NCI-H345 (cell line): ENCODE measurements at places on chromosomes 12 and 14.

DNA sequence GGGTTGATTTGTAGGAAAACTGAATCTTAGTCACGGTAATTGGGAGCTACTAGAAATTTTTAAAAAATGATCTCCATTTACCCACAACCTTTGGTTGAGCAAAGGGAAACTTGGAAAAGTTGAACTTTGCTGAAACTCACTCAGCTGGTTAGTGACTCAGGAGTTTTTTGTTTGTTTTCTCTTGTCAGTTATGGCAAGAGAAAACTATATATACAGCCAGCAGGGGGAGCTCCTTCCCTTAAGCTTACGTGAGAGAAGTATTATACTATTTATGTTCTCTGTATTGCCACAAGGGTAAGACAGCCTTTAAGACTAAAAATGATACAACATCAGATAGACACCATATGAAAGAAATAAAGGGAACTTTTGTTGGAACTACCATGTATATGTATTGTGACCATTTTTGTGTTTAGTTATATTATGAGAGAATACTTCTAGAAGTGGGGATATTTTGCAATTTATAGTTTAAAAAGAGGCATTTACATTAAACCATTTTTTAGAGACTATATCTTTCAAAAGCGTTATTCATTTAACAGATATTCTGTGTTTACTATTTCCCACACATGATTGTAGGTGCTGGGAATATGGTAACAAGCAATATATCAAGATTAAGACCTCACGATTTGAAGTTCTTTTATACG is 28.1 kb upstream of the TBC1D30 start:
- peak; percentile 85 for DNase-seq

GRCh38 chr12:122182887-122183587 is at the start of gene LRRC43:
Gene LRRC43 (plus strand): TSS chr12:122183123. CDS start chr12:122183145, 22 bp downstream.
- DNase-seq: peak; percentile 12

DNA sequence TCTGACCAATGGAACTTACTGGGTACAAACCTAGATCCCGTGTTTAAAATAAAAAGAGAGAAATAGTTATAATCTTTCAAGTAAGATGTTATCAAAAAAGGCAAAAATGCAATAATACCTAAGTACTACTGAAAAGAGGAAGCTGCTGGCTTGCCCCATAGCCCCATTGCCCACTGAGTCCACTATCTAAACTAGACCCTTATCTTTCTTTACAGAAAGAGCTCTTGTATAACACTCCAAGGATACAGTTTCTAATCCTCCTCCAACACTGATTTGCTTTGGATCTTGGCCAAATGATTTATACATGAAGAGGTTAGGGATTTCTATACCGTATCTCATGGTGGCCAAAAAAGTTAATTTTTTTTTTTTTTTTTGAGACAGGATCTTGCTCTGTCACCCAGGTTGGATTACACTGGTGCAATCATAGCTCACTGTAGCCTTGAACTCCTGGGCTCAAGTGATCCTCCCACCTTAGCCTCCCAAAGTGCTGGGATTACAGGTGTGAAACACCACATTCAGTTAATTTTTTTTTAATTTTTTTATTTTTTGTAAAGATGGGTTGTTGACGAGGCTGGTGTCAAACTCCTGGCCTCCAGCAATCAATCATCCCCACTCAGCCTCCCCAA is 2.6 kb downstream of the GXYLT1 start:
- no peak for DNase-seq

DNA sequence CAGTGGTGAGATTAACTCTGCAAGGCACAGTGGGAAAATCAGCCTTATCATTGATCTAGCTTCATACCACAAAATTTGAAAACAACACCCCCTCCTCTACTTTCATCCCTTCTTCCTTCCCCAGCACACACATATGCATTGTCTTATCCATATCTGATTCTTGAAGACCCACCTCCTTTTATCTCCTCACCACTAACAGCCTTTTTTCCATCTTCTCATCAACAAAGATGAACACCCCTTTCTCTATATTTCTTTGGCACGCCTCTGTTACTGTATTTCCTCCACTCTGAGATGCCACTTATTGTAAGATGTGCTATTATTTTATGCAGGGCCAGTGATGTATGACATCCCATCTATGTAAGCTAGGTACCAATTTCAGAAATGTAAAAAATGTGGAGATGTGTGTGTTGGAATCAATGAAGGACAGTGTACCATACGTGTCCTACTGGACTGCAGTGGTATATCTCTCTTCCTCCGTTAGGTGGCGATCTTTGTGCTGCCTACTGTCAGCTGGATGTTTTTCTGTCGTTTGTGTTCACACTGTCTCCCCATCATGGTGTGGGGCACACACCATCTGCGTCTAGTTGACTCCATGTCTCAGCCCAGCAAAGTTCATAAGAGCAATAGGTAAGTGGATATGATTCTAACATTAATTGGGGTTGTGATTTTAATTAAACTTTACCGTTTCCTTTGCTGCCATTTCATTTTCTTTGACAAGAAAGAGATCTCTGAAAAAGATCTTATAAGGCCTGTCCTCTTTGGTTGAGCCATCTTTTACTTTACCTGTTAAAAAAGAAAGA is 24.0 kb downstream of the CCDC38 start:
- peak; percentile 63 for DNase-seq

DNA sequence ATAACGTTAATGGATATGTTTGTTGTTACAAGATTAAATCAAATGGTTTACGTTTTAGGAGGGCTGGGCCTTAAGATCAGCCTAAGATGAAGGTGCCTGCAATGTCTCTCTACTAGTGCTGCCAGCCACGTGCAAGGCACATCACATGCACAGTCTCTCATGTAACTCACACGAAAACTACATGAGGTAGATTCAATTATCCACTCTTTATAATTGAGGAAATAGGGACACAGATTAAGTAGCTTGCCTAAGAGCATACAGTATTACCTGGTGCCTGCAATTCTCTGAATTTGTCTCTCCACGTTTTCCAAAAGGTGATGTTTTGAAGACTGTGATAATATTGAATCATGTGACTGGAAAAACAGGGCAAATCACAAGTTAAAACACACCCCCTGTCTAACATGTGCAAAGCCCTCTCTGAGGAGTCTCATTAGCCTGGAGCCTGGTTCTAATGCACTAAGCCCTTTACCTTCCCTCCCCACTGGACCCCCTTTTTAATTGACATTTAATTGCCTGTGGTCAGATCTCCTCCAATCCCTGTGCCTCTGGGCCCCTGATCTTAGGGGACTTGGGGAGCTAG is 14.6 kb upstream of the ATP2A2 start:
- no peak for DNase-seq

DNA sequence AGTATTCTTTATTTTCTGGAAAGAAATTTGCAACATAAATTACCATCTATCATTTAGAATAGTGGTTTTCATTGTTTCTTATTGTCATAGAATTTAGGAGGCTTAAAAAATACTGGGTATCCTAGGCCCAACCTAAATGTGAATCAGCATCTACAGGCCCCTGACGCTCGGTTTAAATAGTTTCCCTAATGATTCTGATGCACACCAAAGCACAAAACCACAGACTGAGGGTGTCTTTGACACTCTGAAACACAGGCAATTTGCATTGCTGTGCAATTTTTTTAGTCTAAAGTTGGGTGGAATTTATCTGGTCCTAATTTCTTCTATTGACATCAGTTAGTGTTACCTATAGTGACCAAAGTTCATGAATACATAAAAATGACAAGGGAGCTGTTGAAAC is 87.6 kb upstream of the SSTR1 start:
- no peak for DNase-seq

GRCh38 chr12:76033081-76034011 is 1.8 kb upstream of the PHLDA1 start:
- DNase-seq: no peak

DNA sequence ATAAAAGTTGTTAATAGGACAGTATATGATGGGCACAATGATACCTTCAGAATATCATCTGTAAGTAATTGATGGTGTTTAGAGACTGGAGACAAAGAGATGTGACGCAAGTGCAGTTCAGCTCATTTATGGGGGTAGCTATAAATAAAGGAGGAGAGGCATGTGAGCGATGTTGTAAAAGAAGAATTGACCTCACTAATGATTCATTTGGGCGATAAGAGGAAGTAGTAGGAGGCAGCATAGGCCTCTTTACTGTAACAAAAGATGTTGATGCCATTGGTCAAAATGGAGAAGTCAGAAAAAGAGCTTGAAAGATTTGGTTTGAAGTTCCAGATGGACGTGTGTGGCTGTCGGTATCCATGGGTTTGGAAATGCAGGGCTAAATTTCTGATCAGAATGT is 70.0 kb downstream of the FLRT2 start:
- no peak for DNase-seq

DNA sequence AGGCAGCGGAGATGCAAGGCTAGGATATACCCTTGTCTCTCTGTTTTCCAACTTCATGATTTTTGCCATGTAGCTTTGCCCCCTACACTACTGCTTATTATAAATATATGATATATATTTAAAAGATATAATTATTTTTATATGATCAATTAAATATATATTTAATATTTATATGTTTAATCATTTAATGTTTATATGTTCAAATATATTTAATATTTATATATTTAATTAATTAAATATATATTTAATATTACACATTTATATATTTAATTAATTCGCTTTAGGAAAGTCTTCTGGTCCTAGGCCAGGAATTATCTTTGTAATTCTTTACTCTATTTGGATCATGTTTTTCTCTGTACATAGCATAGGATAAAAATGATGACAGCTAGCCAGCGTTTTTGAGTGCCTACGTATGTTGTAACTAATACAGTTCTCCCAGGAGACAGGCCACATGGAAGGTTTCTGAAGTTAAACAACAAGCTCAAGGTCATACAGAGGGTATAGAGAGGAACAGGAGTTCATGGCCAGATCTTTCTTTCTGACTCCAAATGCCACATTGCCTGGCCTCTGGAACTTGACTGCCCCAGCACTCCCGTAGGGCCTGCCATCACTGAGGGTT is 192.5 kb downstream of the KCNA5 start:
- no peak for DNase-seq

DNA sequence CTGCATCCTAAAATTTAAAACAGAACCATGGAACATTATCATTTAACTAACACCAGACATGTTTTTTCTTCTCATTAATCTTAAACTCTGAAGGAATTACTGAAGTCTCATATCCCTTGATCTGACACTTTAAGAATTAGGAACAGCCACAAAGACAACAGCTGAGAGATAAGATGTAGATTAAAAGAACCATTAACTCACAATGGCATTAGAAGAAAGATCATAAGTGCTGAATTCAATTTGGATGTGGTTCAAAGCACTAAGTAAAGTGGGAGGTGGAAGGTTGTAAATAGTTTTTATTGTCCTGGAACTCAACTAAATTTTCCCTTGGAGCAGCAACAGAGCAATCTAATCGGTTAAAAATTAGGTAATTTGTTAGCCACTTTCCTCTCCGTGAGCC is 199.0 kb upstream of the ATP2B1 start:
- DNase-seq: no peak

DNA sequence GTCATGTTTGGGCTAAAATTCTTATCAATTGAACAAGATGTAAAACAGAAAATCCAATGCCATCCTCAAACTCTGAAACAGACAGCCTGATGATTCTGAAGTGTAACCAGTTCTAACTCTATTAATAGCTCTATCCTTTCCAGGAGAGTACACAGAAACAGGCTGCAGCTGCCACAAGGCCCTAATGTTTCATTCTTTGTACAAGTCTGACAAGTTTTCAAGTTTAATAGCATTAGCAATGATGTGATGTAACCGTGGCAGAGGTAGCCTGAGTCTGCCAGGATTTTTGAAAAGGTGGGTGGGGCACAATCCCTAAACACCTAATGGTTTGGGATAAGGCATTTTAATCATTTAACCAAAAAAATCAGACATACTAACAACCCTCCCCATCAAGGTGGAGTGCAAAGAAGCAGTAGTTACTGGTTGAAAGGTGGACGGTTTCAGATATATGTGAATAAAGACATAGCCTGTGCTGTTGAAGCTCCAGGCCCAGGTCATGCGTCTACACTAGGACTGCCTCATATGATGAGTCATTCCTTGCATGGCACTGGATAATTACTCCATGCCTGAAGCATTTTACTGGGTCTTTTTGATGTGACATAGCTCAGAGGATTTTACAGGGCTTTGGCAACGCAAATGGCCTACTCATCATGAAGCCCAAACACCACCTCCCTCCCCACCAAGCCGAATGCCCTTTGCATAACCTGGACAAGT is 145.1 kb upstream of the GRIP1 start:
- DNase-seq: peak; percentile 61

DNA sequence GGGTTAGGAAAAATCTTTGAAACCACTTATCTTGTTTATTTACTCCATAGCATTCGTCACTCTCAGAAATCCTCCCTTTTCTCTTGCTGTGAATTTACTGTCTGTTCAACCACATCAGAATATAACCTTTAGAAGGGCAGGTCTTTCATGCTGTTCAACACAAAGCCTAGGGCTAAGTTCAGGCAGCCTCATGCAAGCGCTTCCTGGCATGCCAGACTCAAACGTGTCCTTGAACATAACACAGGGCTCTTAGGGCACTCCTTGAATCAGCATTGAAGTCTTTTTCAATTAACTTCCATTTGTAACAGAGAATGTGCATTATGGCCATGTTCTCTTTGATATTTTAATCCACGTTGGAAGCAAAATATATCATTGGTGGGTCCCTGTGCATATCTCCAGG is 377.7 kb downstream of the GLT1D1 start:
- no peak for DNase-seq

DNA sequence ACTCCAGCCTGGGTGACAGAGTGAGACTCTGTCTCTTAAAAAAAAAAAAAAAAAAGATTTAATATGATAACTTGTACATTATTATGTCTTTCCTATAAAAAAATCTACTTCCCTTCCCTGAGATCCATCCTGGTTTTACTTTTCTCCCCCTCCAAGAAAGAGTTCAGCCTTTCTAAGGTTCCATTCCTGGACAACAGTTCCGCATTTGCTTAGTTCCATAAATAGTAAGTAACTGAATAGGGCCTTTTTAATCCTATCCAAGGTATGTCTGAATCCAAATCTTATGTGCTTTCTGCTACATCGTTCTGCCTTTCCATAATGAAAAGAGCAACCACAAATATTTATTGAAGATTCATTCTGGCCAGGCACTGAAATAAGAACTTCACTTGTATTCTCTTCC is 187.8 kb downstream of the DACT1 start:
- no peak for DNase-seq

- DNase-seq: no peak
Observed at GRCh38 chr12:45585522-45586230, 143.8 kb upstream of the ARID2 start.

GRCh38 chr14:21103411-21103709 is 2.5 kb downstream of the TMEM253 start:
- no peak for DNase-seq
